ENCODE measurements at places on chromosomes 4 and X.

GRCh38 chr4:41154814-41155177, 59.5 kb downstream of the APBB2 start:
- DNase-seq: no peak

DNA sequence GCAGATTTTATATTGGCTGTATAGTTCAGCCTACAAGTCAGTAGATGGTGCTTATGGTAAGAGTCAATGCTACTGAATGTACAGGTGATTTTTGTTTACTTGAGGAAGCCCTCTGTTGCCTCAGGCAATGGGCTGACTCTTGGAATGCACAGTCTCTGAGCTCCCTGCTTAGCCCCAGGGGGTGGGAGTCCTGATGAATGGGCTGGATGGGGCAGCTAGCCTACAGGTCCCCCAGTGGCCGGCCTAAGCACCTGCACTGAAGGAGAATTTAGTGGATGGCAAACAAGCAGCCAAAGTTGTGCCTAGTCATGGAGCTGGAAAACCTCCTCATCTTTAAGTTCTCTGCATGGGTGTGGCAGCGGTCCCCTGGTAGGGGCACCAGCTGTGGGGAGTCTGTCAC, 101.8 kb upstream of the CXorf51B start:
- DNase-seq: no peak

GRCh38 chr4:123659730-123660129, 263.1 kb downstream of the SPRY1 start:
- DNase-seq: no peak

DNA sequence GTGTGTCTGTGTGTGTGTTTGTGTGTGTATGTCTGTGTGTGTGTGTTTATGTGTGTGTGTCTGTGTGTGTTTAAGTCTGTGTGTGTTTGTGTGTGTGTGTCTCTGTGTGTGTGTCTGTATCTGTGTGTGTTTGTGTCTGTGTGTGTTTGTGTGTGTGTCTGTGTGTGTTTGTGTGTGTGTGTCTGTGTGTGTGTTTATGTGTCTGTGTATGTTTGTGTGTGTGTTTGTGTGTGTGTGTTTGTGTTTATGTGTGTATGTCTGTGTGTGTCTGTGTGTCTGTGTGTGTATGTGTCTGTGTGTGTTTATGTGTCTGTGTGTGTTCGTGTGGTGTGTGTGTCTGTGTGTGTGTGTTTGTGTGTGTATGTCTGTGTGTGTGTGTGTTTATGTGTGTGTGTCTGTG, 11.4 kb downstream of the IL9R start:
- no peak for DNase-seq

- no peak for DNase-seq
These were observed 72.3 kb upstream of the SH3RF1 start for GRCh38 chr4:169342906-169343564.

DNA sequence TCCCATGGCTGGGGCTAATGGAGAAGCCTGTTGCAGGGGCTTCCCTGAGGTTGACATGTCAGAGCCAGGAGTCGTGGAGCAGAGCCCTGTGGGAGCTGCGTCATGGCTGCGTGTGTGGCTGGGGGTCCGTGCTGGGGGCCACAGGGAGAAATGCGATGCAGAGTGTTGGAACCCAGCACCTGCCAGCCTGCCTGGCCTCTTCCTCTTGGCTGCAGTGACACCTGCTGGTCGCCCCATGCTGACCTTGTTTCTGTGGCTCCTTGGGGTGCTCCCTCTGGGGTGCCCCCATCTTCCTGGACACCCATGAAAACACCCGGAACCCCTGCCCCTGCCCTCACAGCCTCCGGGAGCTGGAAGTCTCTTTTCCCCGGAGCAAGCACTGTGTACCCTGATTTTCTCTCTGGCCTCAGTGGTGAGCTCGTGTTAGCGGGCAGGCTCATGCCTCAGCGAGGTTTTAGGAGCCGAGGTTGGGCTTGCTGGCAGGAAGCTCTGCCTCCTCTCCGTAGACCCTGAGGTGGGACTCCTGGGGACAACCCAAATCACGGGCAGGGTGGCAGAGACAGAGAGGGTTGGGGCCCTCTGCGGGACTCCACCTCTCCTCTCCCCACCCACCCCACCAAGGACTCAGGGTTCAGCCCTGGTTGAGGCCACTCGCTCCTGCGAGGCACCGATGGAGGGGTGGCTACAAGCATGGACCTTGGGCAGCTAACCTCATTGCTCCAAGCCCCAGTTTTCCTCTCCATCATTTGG, 103.7 kb downstream of the SORCS2 start:
- no peak for DNase-seq

All from stimulated activated CD8-positive, alpha-beta memory T cell treated with anti-CD3 and anti-CD28 coated beads, Interleukin-2, amount 100 ng/mL, for 1 hour (primary cell).